ENCODE measurements at places on chromosomes 3 and 15. TPM values are rescaled to one million over a fixed set of nuclear protein-coding genes. Genes with fewer than 3 reads are reported as not detected.

The CSPG5 gene
- polyA plus RNA-seq: 3.1 TPM

The TUSC7 gene
- not detected for polyA plus RNA-seq

The HCN4 gene
- 0.93 TPM for polyA plus RNA-seq

The ROPN1B gene
- 0.47 TPM for polyA plus RNA-seq

The SLC51A gene
- polyA plus RNA-seq: 8.2 TPM

Measured in left renal pelvis (tissue), 4 donors.